ENCODE measurements at places on chromosomes 3 and 15.
A peak's percentile ranks its signal among the peaks of the same experiment; 100 is the strongest.

GRCh38 chr3:187021748-187022402, 91.5 kb downstream of the ST6GAL1 start:
- no peak for DNase-seq

- DNase-seq = peak; percentile 25
These were observed 9.5 kb downstream of the CHSY1 start for GRCh38 chr15:101242160-101242998.

GRCh38 chr3:9727041-9727595, 4.4 kb upstream of the BRPF1 start:
- peak; percentile 38 for DNase-seq

GRCh38 chr3:172520301-172520831, 2.9 kb downstream of the TNFSF10 start:
- no peak for DNase-seq

GRCh38 chr15:31458596-31459399, 132.2 kb downstream of the KLF13 start:
- no peak for DNase-seq

DNA sequence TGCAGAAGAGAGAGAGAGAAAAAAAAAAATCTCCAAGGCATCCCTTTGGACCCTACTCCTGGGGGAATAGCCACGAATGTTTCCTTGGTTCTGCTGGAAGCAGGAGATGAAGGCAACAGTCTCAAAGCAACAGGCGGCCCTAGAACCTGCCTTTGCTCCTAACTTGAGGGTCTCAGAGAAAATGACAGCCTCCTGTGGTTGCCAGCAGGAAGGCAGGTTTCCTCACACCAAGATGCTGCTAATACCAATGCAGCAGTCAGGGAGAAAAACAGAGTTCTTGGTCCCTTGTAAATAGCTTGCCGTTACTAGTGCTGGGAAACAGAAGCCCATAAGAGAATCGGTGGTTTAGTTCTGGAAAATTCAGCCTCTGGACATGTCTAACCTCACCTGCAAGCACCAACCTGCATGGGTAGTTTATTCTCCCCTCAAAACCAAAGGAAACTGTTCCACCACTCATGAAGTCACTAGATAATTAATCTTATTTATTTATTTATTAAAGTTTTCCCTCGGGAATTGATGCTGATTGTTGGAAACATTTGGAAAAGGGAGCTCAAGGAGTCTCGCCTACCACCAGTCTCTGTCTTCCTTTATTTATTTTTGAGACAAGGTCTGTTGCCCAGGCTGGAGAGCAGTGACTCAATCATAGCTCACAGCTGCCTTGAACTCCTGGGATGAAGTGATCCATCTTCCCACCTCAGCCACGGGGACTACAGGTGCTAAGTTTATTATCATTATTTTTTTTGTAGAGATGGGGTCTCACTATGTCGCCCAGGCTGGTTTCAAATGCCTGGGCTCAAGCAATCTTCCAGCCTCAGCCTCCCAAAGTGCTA, 883 bp upstream of the FRMD4B start:
- DNase-seq = no peak

DNA sequence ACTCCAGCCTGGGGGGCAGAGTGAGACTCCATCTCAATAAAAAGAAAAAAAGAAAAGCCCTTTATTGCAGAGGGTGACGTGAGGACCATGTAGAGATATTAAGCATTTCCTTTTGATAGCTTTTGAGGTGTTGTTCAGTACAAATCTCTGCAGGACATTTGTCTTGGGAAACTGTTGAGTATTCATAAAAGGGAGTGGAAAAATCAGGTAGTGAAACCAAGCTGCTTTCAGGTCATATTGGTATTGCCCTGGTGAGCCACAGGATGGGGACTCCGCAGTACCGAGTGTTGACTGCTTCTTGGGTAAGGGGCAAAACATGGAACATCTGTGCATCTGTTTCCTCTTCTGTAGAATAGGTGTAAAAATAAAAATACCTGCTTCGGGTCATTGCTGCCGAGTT, 9.9 kb downstream of the ITPR1 start:
- no peak for DNase-seq
